ENCODE measurements at places on chromosomes 7 and 10. TPM values are rescaled to one million over a fixed set of nuclear protein-coding genes. Genes with fewer than 3 reads are reported as not detected.

- no peak overlapping the region for H3K4me3 ChIP-seq
- no peak overlapping the region for H3K27ac ChIP-seq
- no peak for DNase-seq
- no peaks in the 10 kb centered on the region for H3K4me1 ChIP-seq
Measured at GRCh38 chr7:38394660-38395059, 121.2 kb upstream of the TARP start.

DNA sequence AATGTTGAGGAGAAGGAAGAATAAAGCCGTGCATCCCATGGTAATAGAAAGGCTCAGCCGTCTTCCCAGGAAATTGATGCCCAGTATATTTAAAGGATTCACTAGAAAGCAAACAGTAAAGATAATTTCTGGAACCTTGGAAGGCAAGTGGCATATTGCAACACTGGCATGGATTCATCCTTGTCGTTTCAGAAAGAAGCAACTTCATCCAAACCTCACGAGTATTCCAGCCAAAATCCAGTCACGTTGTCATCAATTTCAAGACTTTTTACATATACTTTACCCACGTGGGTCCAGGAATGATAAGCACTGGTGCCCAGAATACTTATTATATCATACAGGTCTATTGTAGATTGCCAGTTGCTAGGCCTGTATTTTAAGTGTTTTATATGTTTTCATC is 73.8 kb downstream of the SVOPL start:
- H3K27ac ChIP-seq = no peak overlapping the region
- peaks cover 29% of the 10 kb centered on the region for H3K4me1 ChIP-seq
- H3K27me3 ChIP-seq = no peaks in the 10 kb centered on the region
- no peaks in the 10 kb centered on the region for H3K36me3 ChIP-seq

The DGKB gene
- total RNA-seq = not detected

DNA sequence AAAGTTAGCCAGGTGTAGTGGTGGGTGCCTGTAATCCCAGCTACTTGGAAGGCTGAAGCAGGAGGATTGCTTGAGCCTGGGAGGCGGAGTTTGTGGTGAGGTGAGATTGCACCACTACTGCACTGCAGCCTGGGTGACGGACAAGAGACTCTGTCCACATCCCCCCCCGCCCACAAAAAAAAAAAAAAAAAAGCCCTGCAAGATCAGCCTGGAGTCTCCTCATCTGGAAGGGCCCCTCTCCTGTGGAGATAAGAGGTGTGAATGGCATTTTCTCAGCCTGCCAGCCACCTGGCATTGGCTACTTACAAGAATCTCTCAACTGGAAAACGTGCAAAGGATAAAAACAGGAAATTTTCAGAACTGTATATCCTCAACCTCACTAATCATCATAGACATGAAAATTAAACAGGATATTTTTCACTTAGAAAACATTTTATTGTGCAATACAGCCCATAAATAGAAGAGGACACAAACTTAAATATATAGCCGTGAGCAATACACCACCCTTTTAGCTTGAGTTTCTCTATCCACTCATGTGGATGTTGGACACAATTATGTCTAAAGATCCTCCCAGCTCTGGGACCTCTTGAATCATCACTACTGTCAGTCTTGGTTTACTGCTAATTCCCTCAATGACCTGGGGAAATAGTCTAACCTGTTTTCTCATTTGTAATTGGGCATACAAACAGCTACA is 11.3 kb upstream of the TSPAN15 start:
- no peaks in the 10 kb centered on the region for H3K27me3 ChIP-seq
- no peak for DNase-seq
- H3K27ac ChIP-seq = no peak overlapping the region
- H3K4me1 ChIP-seq = no peaks in the 10 kb centered on the region
- no peaks in the 10 kb centered on the region for H3K36me3 ChIP-seq

GRCh38 chr10:86249794-86250193 is 116.8 kb downstream of the GRID1 start:
- H3K4me1 ChIP-seq = no peaks in the 10 kb centered on the region
- H3K36me3 ChIP-seq = no peaks in the 10 kb centered on the region
- no peak overlapping the region for H3K27ac ChIP-seq
- no peaks in the 10 kb centered on the region for H3K27me3 ChIP-seq
- H3K4me3 ChIP-seq = no peak overlapping the region

The SRRM3 gene
- total RNA-seq = not detected

DNA sequence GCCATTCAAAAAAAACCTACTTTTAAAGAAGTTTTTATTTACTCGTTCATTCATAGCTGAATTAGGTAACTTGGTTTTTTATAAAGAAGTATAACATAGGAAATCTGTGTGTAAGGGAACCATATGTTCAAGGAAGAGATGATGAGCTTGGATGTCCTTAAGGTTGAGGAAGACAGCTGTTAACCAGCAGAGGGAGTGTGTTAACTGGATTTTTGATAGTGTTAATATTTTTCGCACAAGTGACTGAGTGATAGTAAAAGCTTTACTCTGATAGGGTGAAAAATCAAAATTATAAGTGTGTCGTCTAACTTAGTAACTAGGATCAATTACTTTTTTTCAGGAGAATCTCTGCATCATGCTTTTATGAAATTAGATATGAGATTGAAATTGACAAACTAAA is 134.7 kb downstream of the ARL5B start:
- H3K27ac ChIP-seq = no peak overlapping the region
- no peaks in the 10 kb centered on the region for H3K36me3 ChIP-seq
- no peak overlapping the region for H3K4me3 ChIP-seq
- no peaks in the 10 kb centered on the region for H3K4me1 ChIP-seq

- no peak for DNase-seq
- H3K4me3 ChIP-seq = peak within 1 kb of the TSS; percentile 74
- H3K4me1 ChIP-seq = peaks cover 65% of the 10 kb centered on the region
- H3K27me3 ChIP-seq = no peaks in the 10 kb centered on the region
- peaks cover 25% of the 10 kb centered on the region for H3K36me3 ChIP-seq
Measured at GRCh38 chr7:106865130-106866041, at the start of gene PIK3CG. Gene PIK3CG (plus strand): TSS chr7:106865282. CDS start chr7:106867562, 2,280 bp downstream.

The UCN3 gene
- total RNA-seq = not detected

- H3K36me3 ChIP-seq = no peaks in the 10 kb centered on the region
- no peaks in the 10 kb centered on the region for H3K27me3 ChIP-seq
- no peak for DNase-seq
Measured at GRCh38 chr7:82264783-82265305, 178.7 kb downstream of the CACNA2D1 start.

The GATA3 gene
- 53.3 TPM for total RNA-seq
